ENCODE measurements at places on chromosomes 7 and 10. TPM values are rescaled to one million over a fixed set of nuclear protein-coding genes. Genes with fewer than 3 reads are reported as not detected.

THSD7A gene
- 0.49 TPM for polyA plus RNA-seq

GRCh38 chr10:124736491-124737136, 7.6 kb downstream of the FAM53B start:
- no peak overlapping the region for H3K27ac ChIP-seq
- peaks cover 61% of the 10 kb centered on the region for H3K4me1 ChIP-seq
- no peak for DNase-seq

GRCh38 chr7:88346357-88346756, 39.7 kb upstream of the STEAP4 start:
- H3K27ac ChIP-seq: no peak overlapping the region
- no peak overlapping the region for H3K4me3 ChIP-seq
- H3K27me3 ChIP-seq: peaks cover 7% of the 10 kb centered on the region
- no peaks in the 10 kb centered on the region for H3K4me1 ChIP-seq
- no peaks in the 10 kb centered on the region for H3K36me3 ChIP-seq

GRCh38 chr10:117734731-117735405, 192.3 kb downstream of the EMX2 start:
- DNase-seq: no peak
- no peaks in the 10 kb centered on the region for H3K36me3 ChIP-seq
- no peaks in the 10 kb centered on the region for H3K27me3 ChIP-seq

FAM131B gene
- 43.6 TPM for polyA plus RNA-seq

DNA sequence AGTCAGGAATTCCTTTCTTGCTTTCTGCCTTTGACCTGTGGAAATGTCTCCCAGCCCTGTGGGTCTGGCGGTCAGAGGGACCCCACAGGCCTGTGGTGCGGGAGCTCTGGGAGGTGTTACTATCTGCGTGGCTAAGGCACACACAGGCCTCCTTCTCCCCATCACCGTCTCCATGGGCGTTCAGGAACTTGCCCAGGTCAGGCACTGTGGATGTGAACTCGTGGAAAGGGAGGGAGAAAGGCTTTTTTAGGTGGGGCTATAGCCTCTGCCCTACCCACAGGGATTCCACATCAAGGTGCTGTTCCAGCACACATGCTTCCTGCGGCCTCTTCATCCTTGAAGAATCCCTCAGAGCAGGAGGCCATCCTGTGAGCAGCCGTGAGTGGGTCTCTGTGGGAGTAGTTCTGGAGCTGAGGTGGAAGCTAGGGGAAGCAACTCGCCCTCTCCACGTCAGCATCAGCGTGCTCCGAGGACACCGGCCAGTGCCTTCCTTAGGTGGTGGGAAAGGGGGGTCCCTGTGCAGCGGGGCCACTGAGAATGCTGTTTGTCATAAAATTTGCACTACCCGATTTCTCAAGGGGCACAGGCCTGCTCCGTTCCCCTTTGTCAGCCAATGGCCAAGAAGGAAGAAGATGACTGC, 7.5 kb upstream of the ATP6V0E2 start:
- H3K4me1 ChIP-seq: no peaks in the 10 kb centered on the region
- H3K27me3 ChIP-seq: no peaks in the 10 kb centered on the region
- DNase-seq: no peak
- H3K4me3 ChIP-seq: no peak overlapping the region
- peaks cover 36% of the 10 kb centered on the region for H3K36me3 ChIP-seq
- H3K27ac ChIP-seq: no peak overlapping the region

SRRT gene
- polyA plus RNA-seq: 92.7 TPM

GRCh38 chr7:24926623-24927524, 53.1 kb downstream of the OSBPL3 start:
- H3K27ac ChIP-seq: peak overlapping the region; percentile 67
- DNase-seq: no peak
- peaks cover 28% of the 10 kb centered on the region for H3K4me1 ChIP-seq
- H3K36me3 ChIP-seq: peaks cover 4% of the 10 kb centered on the region
- H3K4me3 ChIP-seq: peak overlapping the region; percentile 15
- no peaks in the 10 kb centered on the region for H3K27me3 ChIP-seq

DNA sequence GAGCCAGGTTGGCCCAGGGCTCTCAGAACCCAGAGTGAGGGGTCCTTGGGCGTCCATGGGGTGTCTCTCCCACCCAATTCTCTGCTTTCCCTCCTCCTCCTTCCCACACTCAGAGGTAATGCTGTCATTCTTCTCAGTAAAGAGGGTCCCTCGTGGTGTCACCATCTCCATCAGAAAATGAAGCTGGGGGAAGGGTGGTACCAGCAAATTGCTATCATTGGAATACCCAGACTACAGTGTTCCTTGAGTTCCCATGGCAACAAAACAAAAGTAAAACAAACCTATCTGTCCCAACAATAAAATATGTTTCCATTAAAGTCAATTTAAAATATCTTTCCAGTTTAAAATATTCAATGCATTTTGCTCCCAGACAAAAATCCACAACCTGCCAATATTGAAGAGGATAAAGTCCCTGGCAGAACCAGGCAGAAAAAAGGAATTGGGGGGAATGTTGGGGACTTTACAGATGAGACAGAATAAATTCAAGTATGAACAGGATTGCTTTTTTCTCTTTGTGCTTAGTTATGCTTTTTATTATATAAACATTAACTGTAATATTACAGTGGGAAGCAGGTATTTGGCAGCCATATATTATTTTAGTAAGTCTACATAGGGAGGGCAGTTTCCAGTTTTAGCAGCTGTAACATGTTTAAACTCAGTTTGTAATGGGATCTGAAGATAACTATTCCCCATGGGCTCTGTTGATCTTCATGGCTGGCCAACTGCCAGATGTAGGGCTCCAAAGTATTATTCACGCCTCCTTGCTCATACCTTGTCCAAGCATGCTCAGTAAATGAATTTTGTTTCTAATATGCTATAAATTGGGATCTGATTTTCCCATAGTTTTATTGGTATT, 182.1 kb downstream of the ARID5B start:
- peak overlapping the region; percentile 91 for H3K27ac ChIP-seq
- peaks cover 39% of the 10 kb centered on the region for H3K36me3 ChIP-seq
- peak; percentile 49 for DNase-seq
- peak overlapping the region; percentile 50 for H3K4me3 ChIP-seq
- H3K27me3 ChIP-seq: no peaks in the 10 kb centered on the region
- peaks cover 47% of the 10 kb centered on the region for H3K4me1 ChIP-seq

LCOR gene
- polyA plus RNA-seq: 2.6 TPM

GRCh38 chr10:70093335-70093944, 39.2 kb downstream of the AIFM2 start:
- H3K36me3 ChIP-seq: peaks cover 49% of the 10 kb centered on the region
- H3K27ac ChIP-seq: no peak overlapping the region
- DNase-seq: no peak
- H3K4me1 ChIP-seq: no peaks in the 10 kb centered on the region
- no peak overlapping the region for H3K4me3 ChIP-seq

DNA sequence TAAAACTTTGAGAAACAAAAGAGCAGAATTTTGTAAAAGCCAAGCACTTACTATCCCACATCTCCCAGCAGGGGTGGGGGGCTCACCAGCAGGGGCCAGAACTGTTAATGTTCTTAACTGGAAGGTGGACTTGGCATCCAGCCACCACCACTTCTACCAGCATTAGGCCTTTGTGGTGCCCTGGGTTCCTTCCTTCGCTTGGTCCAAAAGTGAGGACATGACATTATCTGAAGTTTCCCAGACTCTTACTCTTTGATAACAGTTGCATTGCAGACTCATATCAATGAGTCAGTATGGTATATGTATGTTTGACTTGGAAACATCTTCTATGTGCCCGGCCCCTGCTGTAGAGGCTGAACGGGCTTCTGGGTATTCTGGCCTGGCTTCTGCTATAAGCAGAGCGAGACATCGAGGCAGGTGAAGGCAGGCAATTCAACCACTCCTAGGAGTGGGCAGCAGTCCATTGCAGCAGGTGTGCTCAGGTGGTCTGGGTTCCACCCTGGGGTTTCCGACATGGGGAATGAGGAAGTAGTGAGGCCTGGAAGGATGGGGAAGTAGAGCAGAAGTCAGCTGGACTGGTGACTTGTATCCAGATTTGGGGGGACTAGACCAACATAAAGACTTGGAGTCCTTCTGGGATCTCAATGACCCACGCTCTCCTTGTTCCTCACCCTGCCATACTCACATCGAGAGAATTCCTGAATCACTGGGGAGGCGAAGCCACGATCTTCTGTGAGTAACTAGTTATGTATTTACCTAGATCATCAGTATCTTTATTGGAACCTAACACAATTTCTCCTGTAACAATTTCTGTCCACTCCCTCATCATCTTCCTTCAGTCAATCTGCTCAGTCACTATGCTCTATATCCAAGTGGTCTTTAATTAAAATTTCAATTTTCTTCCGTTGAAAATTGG, 4.1 kb downstream of the ZNF777 start:
- H3K27ac ChIP-seq: no peak overlapping the region
- peaks cover 12% of the 10 kb centered on the region for H3K4me1 ChIP-seq
- peaks cover 21% of the 10 kb centered on the region for H3K36me3 ChIP-seq
- no peak for DNase-seq

ASB10 gene
- not detected for polyA plus RNA-seq

DNA sequence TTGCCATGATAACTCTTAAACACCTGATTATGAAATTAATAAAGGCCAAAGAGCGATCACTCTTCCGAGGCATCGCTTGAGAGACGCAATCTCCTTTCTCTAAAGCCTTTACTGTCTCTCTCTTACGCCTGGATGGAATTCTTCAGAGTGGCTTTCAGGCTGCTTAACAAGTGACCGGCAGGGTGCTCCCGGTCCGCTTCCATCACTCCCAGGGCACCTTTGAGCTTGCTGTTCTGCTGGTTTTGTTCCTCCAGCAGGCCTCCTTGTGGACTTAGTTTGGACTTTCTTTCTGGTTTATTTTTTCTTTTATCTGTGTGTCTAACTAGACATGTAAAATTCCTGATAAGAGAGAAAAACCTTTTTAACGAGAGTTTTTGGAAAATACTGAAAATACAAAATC, 60.9 kb downstream of the MRPL32 start:
- no peak for DNase-seq
- H3K27ac ChIP-seq: no peak overlapping the region

CHST3 gene
- 6.0 TPM for polyA plus RNA-seq

GRCh38 chr7:69738396-69738951, 140.2 kb downstream of the AUTS2 start:
- peaks cover 25% of the 10 kb centered on the region for H3K4me1 ChIP-seq
- H3K27me3 ChIP-seq: no peaks in the 10 kb centered on the region
- DNase-seq: no peak
- no peak overlapping the region for H3K27ac ChIP-seq
- no peak overlapping the region for H3K4me3 ChIP-seq
- no peaks in the 10 kb centered on the region for H3K36me3 ChIP-seq

DNA sequence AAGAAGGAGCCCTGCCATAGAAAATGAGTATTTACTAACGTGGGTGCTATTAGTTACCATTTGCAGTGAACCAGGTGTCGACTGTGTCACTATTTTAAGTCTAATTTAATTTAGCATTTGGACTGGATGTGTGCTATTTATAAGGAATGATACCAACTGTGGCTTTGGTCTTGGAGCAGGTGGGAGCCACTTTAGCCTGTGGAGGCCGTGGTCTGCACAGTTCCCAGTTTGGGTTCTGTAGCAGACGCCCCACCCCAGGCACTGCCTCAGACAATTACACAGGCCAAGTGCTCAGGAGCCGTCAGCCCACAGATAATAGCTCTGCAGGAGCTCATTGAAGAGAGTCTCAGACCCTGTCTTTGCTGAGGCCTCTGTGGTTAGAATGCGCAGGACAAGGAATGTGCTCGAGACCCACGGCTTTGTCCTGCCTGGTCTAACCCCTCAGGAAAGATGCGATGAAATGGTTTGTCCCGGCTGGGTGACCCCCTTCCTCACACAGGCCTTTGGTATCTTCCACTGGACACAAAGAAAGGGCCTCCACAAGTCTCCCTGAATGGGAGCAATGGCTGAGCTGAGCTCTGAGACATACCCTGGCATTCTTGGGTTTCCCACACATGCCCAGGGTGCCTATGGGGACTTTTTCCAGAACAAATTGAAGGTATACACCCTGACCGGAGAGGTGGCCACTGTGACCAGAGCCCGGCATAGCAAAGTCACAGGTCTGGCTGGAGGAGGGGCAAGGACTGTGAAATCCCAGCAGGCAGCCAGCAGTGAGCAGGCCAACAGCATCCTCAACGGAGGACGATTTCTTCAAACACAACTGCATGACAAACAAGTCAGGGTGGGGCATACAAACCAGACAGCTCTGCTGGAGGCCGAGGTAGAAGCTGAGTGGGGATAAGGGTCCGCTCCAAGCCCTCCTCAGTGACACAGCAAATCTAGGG, 251.2 kb downstream of the ARHGAP12 start:
- no peak overlapping the region for H3K4me3 ChIP-seq
- no peak overlapping the region for H3K27ac ChIP-seq

PRKCQ gene
- 0.18 TPM for polyA plus RNA-seq

EFCAB10 gene
- 0.51 TPM for polyA plus RNA-seq

GRCh38 chr10:58171146-58171545, 96.5 kb downstream of the IPMK start:
- H3K4me3 ChIP-seq: no peak overlapping the region
- H3K27me3 ChIP-seq: no peaks in the 10 kb centered on the region
- no peak for DNase-seq
- H3K36me3 ChIP-seq: no peaks in the 10 kb centered on the region
- H3K4me1 ChIP-seq: no peaks in the 10 kb centered on the region

MYO3A gene
- polyA plus RNA-seq: not detected

NKX2-3 gene
- polyA plus RNA-seq: not detected

DNA sequence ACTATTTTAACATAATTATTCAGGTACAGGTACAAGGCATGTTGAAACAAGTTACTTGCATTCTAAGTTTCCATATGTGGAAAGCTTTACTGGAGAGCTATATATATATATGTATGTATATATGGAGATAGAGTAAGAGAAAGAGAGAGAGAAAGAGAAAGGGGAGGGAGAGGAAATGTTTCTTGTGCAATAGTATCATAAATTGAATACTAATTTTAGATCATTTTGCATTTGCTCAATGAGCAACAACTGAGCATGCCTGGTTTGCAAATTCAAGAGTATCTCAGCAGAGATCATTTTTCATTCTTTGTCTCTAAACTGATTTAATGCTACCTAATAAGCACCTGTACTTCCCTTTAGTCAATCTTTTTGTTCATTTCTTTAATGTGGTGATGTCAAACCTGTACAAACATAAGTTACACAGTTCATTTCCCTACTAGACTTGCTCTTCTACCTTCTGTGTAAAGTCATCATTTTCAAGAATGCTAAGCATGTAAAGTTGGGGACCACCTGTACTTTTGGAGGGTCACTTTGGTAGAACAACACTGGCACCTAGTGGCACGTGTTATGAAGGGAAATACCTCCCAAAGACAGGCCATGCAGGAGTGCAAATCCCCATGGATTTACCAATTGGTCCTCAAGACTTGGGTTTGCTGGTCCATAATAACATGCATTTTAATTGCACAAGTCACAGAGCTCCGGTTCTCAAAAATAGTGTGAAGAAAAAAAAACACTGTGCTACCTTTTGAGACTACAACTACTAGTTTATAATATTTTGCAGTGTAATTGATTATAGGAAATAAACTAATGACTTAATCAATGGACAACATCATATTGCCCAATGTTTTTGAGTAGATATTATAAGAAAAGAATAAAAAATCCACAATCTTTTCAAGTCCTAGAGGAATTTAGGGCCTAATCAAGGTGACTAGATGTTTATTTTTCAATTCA, 431.2 kb upstream of the IGFBP3 start:
- H3K36me3 ChIP-seq: no peaks in the 10 kb centered on the region
- H3K27ac ChIP-seq: no peak overlapping the region
- no peaks in the 10 kb centered on the region for H3K27me3 ChIP-seq
- no peak overlapping the region for H3K4me3 ChIP-seq

- H3K36me3 ChIP-seq: no peaks in the 10 kb centered on the region
- no peak overlapping the region for H3K27ac ChIP-seq
- no peaks in the 10 kb centered on the region for H3K27me3 ChIP-seq
Observed at GRCh38 chr7:22229148-22229547, 127.8 kb downstream of the RAPGEF5 start.
